ENCODE measurements at places on chromosomes 6 and 20. TPM values are rescaled to one million over a fixed set of nuclear protein-coding genes. Genes with fewer than 3 reads are reported as not detected.
A peak's percentile ranks its signal among the peaks of the same experiment; 100 is the strongest.

ZSWIM3 gene
- total RNA-seq: 5.3 TPM

RBM24 gene
- total RNA-seq: 1.8 TPM

NR2E1 gene
- not detected for total RNA-seq

DEFB123 gene
- not detected for total RNA-seq

TRIM38 gene
- total RNA-seq: 29.8 TPM

CNR1 gene
- 1.7 TPM for total RNA-seq

CLVS2 gene
- not detected for total RNA-seq

MYB gene
- total RNA-seq: 1.9 TPM

MYL9 gene
- total RNA-seq: 30.4 TPM

- no peak overlapping the region for H3K27ac ChIP-seq
- no peaks in the 10 kb centered on the region for H3K36me3 ChIP-seq
- H3K4me1 ChIP-seq: no peaks in the 10 kb centered on the region
- H3K4me3 ChIP-seq: no peak overlapping the region
These were observed 275.1 kb downstream of the GRIK2 start for GRCh38 chr6:101668496-101669030.

DNA sequence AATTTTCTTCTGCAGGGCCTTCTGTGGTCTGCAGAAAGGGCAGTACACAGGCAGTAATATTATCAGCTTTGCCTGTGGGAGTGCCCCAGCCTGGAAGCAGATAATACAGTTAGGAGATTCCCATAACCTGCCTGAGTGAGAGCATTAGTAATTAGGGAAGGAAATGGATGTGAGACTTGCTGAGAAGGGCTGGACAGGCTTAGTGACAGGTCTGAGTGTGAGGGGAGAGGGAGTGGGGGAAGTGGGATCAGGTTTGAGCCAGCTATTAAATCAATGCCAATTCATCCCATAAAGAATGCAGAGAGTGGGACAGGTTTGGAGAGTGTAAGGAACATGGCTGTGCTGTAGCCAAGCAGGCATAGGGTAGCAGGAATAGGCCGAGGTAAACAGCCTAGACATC is 10.1 kb upstream of the CFAP206 start:
- no peak overlapping the region for H3K4me3 ChIP-seq
- no peak overlapping the region for H3K27ac ChIP-seq
- no peak for DNase-seq
- no peaks in the 10 kb centered on the region for H3K4me1 ChIP-seq
- H3K27me3 ChIP-seq: no peaks in the 10 kb centered on the region

- H3K36me3 ChIP-seq: peaks cover 18% of the 10 kb centered on the region
- peak overlapping the region; percentile 54 for H3K27ac ChIP-seq
- no peaks in the 10 kb centered on the region for H3K27me3 ChIP-seq
- DNase-seq: no peak
- H3K4me3 ChIP-seq: peak overlapping the region; percentile 84
- peaks cover 28% of the 10 kb centered on the region for H3K4me1 ChIP-seq
These were observed 858 bp downstream of the FAM83D start for GRCh38 chr20:38926934-38927616.

- no peaks in the 10 kb centered on the region for H3K36me3 ChIP-seq
- H3K27me3 ChIP-seq: no peaks in the 10 kb centered on the region
- H3K4me3 ChIP-seq: no peak overlapping the region
These were observed 45.1 kb upstream of the FAM83D start for GRCh38 chr20:38880952-38881735.

DNA sequence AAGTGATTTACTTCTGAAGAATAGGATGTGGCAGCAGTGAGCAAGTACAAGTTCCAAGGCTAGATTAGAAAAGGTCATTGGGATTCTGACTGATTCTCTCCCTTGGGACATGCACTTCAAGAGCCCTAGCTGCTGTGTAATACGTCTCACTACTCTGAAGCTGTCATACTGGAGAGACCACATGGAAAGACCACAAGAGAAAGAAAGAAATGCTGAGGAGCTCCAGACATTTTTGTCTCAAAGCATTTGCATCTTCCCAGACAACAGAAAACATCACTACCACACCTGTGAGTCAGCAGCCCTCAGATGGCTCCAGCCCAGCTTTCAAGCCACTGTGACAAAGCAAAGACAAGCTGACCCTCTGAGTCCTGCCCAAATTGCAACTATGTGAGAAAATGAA is 20.7 kb downstream of the TENT5A start:
- H3K4me3 ChIP-seq: no peak overlapping the region
- H3K27ac ChIP-seq: no peak overlapping the region
- no peaks in the 10 kb centered on the region for H3K36me3 ChIP-seq
- H3K27me3 ChIP-seq: no peaks in the 10 kb centered on the region

GRCh38 chr20:15196547-15197255 is 859.3 kb upstream of the FLRT3 start:
- no peak overlapping the region for H3K4me3 ChIP-seq
- H3K27ac ChIP-seq: no peak overlapping the region
- H3K36me3 ChIP-seq: no peaks in the 10 kb centered on the region
- no peaks in the 10 kb centered on the region for H3K27me3 ChIP-seq

DNA sequence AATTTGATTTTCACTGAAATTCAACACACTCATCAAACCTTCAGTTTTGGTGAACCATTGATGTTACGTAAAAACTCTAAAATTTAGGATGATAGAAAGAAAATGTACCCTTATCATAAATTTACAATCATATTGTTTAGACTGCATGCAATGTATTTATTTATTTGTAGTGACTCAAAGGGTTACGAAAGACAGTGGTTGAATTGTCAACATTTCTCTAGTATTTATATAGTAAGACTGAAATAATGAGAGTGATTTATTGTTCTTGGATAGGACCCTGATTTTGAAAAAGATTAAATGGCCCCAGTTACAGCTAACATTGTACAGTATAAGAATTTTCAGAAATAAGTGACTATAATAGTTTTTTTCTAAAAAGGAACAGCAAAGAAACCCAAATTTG is 591.5 kb downstream of the RFPL4B start:
- no peaks in the 10 kb centered on the region for H3K4me1 ChIP-seq
- H3K27ac ChIP-seq: no peak overlapping the region
- H3K27me3 ChIP-seq: no peaks in the 10 kb centered on the region
- no peak overlapping the region for H3K4me3 ChIP-seq
- H3K36me3 ChIP-seq: no peaks in the 10 kb centered on the region

- DNase-seq: no peak
- peaks cover 16% of the 10 kb centered on the region for H3K4me1 ChIP-seq
- H3K4me3 ChIP-seq: no peak overlapping the region
- H3K27ac ChIP-seq: no peak overlapping the region
These were observed 26.8 kb downstream of the RALGAPA2 start for GRCh38 chr20:20685635-20686034.

GRCh38 chr20:2133318-2134183 is 31.9 kb downstream of the STK35 start:
- H3K4me1 ChIP-seq: no peaks in the 10 kb centered on the region
- H3K27ac ChIP-seq: peak overlapping the region; percentile 18
- no peak overlapping the region for H3K4me3 ChIP-seq
- H3K36me3 ChIP-seq: no peaks in the 10 kb centered on the region

- peaks cover 14% of the 10 kb centered on the region for H3K4me1 ChIP-seq
- no peak overlapping the region for H3K4me3 ChIP-seq
- no peak for DNase-seq
- no peaks in the 10 kb centered on the region for H3K36me3 ChIP-seq
These were observed 32.5 kb downstream of the SUN5 start for GRCh38 chr20:32971703-32972161.

- no peaks in the 10 kb centered on the region for H3K27me3 ChIP-seq
- no peaks in the 10 kb centered on the region for H3K4me1 ChIP-seq
- no peaks in the 10 kb centered on the region for H3K36me3 ChIP-seq
- no peak overlapping the region for H3K4me3 ChIP-seq
These were observed 43.9 kb downstream of the FILIP1 start for GRCh38 chr6:75449630-75450206.

- no peak overlapping the region for H3K27ac ChIP-seq
- no peaks in the 10 kb centered on the region for H3K36me3 ChIP-seq
- H3K27me3 ChIP-seq: no peaks in the 10 kb centered on the region
- DNase-seq: no peak
These were observed 9.3 kb upstream of the DTD1 start for GRCh38 chr20:18578581-18578980.

- H3K4me1 ChIP-seq: peaks cover 84% of the 10 kb centered on the region
- DNase-seq: no peak
- H3K27ac ChIP-seq: peak overlapping the region; percentile 94
- H3K4me3 ChIP-seq: peak overlapping the region; percentile 58
- H3K36me3 ChIP-seq: no peaks in the 10 kb centered on the region
These were observed 1.5 kb downstream of the SIRPA start for GRCh38 chr20:1896484-1897258.

DNA sequence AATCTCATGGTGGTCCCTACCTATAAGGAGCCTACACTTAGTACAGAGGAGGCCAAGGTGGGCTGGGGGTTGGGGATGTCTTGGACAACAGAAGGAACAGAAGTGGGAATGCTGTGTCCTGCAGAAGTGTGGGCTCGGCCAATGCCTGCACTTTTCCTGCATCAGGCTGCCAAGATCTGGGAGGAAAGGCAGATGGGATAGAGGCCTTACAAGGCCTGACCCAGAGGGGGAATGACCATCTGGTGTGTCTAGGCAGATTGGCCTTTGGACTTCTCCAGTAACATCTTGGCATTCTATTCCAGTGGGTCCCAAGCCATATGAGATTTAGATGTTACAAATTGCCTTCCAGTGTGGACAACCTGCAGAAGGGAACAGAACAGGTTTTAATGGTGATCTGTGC is 124.7 kb upstream of the GPR6 start:
- no peak for DNase-seq
- H3K36me3 ChIP-seq: no peaks in the 10 kb centered on the region
- no peak overlapping the region for H3K27ac ChIP-seq
- H3K27me3 ChIP-seq: no peaks in the 10 kb centered on the region
- no peak overlapping the region for H3K4me3 ChIP-seq
